Small intestine (tissue), 16 donors: ENCODE measurements at places on chromosomes 12 and 14.

DNA sequence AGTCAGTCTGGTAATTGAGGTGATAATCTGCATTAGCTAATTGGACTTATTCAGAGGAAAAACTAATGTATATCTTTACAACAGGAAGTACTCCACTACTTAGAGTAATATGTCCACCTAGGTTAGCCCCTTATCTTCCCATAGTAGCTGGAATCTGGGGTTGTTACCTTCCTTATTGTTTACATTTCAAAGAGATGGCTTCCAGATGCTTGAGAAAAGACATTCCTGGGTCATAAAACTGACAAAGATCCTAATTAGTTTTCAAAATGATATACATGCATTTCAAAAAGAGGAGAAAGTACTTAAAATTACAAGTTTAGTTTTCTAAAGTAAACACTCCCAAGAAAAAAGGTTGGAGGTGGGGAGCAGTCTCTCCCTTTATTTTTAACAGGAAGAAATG lies 78.1 kb downstream of the RPL10L start:
- DNase-seq, result no peak

GRCh38 chr12:24360057-24360456 lies 410.6 kb upstream of the SOX5 start:
- no peak for DNase-seq

DNA sequence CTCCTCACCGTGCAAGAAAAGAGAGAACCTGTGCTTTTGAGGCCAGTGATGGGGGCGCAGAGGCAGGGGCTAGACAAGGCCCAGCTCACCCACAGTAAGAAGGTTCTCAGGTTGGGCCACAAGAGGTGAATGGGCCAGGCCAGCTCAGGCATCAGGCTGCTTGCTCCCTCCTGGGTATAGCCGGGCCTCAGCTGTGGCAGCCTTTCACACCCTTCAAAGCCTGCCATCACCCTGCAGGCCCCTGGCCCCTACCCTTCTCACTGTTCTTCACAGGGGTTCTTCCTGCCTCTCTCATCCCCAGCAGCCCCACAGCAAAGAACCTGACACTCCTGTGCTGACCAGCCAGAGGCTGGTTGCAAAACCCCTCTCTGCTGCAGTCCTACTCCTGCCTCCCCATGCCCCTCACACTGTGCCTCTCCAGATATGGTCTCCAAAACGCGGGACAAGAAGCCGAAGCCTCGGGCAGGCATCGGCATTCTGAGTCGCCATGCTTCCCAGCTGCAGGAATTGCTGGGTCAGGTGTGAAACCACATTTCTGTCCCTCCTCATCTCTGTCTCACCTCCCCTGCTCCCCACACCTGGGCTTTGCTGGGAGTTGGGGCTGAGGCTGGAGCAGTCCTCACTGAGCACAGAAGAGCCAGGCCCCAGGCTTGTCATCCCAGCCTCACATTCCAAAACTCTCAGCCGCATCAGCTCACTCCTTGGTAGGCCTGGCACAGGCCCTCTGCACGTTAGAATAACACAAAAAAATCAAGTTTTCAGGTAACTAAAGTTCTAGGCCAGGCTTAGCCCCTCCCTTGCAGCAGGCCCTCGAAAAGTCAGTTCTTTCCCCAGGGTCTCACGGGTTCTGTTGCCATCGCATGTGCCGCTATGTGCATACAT lies 6.9 kb upstream of the FAIM2 start:
- DNase-seq, result no peak

GRCh38 chr12:118603610-118604361 lies 227.4 kb downstream of the SUDS3 start:
- no peak for DNase-seq

GRCh38 chr12:117064049-117064448 lies 35.2 kb downstream of the TESC start:
- DNase-seq, result no peak

GRCh38 chr12:29176941-29177340 lies 27.9 kb downstream of the FAR2 start:
- no peak for DNase-seq

GRCh38 chr12:20142956-20143355 lies 225.4 kb upstream of the PDE3A start:
- no peak for DNase-seq

DNA sequence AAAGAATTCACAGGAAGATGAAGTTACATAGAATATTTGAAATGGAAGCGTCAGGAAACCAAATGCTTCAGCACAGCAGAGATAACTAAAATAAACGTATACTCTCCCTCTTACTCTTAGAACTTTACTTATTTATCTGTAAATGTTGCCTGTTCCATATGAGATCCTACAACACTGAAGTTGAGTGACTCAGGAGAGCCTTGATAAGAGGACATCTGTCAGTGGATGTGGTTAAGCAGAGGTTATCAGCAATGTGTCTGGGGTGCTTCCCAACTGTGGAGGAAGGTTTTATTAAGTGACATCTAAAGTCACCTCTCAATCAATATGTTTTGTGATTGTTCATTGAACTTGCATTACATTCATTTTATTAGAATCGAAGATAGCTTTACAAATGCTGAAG lies 81.9 kb downstream of the NEDD1 start:
- DNase-seq, result no peak

GRCh38 chr14:79331830-79332229 lies 879.5 kb downstream of the DIO2 start:
- no peak for DNase-seq

DNA sequence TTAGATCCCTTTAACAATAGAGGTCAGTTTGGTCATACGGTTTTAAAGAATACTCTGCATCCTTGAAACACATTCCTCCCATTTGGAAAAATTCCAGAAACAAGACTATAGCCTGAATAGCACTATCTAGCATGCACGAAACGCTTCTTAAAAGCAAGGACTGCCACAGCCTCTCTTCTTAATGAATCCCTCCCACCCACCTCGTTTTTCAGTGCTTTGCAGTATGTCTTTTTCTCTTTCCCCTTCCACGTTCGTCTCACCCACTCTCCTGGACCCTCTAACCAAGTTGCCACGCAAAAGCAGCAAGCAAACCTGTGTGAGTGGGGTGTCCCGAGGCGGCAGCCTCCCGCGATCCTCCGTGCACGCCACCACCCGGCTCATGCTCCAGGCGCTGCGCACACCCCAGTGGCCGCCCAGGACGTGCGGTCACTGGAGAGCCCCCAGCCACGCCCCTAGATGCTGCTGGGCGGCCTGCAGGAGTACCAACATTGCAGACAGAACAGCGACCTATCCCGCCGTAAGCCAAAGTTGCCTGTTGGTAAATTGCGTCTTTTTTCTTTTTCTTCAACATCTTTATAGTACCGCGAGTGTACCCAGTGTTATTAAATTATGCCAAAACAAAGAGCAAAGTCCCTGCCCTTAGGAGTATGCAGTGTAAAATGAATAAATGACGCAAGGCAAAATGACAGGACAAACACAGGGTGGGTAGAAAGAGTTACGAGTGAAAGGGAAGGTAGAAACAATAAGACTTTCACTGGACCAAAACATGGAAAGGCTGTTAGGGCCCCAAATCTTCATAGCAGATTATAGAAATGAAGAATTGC lies at the start of gene SLC38A4:
Gene SLC38A4, minus strand, starts transcription at position 407 of the 824 bp plus-strand sequence. CDS start 32,926 bp downstream, outside the sequence.
- peak; percentile 52 for DNase-seq

GRCh38 chr12:131828671-131829355 lies 620 bp downstream of the MMP17 start:
- DNase-seq, result no peak

DNA sequence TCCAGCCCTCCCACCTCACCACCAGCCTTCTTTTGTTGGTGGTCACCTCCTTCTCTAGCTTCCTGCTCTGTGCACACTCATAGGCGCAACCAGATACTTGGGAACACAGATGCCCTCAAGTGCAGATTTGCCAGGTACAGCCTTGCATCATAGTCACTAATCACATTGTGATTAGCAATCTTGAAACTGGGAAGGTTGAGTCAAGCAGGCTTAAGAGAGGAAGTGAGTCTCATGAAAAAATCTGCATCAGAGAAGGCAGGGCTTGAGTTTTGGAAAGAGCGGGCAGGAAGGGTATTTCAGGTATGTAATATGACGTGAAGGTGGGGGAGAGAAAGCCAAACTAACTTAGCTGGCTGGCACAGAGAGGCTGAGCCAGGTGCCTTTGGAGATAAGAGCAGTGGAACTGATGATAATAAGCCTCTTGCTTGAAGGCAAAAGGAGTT lies 2.7 kb upstream of the RABGGTA start:
- no peak for DNase-seq

GRCh38 chr12:39144613-39145061 lies 239.2 kb upstream of the CPNE8 start:
- DNase-seq, result peak; percentile 23

GRCh38 chr14:57502586-57503254 lies 9.1 kb upstream of the CCDC198 start:
- DNase-seq, result no peak

GRCh38 chr14:55410876-55411275 lies 754 bp downstream of the ATG14 start:
- DNase-seq, result no peak

GRCh38 chr12:121611306-121611705 lies 15.0 kb upstream of the ORAI1 start:
- peak; percentile 21 for DNase-seq

- DNase-seq, result no peak
Measured at GRCh38 chr14:30317729-30318128, 241.2 kb upstream of the G2E3 start.

DNA sequence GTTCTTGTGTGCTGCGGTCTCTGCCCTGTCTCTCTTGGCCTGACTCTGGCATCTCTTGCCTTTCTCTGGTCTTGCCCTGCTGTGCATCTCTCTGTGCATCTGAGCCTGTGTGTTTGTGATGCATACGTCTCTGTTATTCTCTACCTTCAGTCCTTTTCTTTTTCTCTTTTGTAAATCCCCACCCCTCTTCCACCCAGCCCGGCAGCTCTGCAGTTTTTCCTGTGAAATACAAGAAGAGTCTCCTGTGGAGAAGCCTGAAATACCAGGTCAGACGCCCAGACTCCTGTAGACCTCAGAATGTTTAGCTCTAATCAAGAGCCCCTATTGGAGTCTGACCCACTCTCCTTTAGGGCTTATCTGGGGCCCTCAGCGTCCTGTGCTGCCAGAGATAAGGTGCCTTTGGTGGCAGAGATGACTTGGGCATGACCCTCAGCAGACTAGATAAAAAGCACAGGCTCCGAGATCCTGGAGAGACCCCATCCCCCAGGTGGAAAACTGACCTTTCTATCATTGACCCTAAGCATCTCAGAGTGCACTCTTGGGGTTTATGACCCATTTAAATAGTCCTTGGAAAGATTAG lies 167.5 kb upstream of the SRRM4 start:
- DNase-seq, result no peak

DNA sequence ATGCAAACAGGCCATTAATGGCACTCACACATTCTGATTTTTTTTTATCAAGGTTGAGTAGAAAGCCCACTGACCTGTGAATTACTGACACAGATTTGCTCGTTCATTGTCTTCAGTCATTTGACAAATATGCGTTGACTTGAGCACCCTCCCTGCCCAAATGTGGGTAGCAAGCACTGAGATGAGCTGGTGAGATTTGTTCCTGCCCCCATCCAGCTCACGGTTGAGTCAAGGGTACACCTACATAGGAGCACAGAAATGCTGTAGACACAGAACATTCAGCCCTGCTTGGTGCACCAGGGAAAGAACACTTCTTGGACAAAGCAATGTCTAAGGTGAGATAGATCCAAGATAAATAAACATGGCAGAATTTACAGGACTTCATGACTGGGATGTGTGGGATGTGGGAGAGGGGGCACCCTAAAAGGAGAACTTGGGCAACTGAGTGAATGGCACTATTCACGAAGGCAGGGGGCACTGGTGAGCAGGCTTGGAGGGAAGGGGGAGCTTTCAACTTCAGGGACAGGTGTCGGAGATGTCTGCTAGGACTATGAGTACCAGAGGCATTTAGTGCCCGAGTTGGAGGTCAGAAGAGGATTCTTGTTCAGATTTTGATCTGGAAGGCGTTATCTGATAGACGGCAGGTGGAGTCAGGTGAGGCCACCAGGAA lies 213.4 kb downstream of the VRK1 start:
- DNase-seq, result no peak
